ENCODE measurements at places on chromosomes 11 and 22.

- no peak for DNase-seq
Measured at GRCh38 chr11:126841999-126842398, 158.6 kb downstream of the KIRREL3 start.

DNA sequence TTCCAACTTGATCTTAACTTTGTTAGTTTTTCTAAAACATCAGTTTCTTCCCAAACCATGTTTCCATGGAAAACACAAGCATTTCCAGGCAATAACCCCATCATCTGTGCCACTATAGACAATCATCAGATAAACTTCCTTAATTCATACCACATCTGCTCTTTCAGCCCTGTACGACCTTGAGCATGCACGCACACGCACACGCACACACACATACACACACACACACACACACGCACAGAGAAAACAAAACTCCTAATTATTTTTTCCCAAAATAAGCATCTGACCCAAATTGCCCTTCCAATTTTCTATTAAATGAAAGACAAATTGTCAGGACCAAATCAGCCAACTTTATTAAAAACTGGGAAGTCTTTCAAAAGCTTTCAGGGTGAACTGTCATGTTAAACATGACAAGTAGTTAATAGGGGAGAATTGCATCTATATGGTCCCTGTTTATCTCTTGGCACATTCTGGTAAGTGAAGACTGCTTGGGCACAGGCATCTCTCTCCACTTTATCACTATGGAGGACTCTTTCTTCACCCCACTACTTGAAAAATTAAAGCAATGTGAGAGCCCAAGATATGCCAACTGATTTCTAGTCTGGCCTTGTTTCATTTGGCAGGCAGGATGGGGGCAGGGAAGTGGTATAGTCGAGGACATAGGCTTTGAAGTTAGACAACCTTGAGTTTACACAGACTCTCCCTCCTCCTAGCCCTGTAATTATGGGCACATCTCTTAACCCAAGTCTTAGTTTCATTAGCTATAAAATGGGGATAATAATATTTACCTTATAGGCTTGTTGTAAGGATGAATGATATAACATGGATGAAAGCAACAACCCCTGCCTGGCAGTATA lies 15.1 kb downstream of the ADM start:
- DNase-seq = no peak

DNA sequence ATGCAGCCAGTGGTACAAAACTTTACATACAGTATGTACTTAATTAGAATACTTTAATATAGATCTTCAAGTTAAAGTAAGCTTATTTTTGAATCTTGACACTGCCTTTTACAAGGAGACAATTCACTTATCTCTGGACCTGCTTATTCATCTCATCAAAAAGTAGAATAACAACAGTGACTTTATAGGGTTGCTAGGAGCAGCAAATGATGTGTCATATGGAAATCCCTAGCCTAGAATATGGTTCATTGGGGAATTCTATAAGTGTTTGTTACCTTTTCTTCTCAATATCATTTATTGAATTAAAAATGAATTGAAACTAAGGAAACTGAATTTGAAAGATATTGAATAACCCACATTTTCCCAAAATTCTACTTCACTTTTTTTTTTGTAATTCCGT lies 45.0 kb upstream of the FIBIN start:
- DNase-seq = no peak

DNA sequence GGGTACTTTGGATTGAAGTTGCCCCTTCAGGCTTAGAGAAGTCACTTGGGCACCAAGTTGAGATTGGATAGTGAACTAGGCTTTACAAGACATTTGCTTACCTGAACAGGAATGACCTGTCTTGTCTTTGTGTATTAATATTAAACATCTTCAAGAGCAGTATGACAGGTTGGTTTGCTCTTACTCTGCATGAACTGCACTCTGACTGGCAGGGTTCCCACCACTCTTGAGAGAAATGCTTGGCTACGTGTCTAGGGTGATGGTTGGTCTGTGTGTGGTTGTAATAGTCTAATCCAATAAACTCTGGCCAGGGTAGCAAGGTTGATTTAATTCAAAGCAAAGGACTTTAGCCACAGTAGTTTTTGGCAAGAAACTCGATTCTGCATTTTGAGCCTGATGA lies 20.1 kb upstream of the SPTBN2 start:
- DNase-seq = no peak

DNA sequence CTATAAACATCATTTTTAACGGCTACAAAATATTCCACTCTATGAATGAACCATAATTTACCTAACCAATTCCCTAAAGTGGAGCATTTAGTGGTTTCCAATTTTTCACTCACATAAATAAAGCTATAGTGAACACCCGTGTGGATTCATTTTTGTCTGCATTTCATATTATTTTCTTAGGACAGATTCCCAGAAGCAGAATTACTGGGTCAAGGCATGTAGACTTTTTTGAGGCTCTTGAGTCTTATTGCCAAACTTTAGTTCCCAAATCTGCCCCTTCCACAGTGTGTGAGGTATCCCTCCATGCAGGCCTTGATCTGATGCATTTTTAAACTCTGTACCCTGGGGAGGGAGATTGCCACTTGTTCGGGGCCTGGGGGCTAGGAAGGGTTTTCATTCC lies 198.2 kb downstream of the TENM4 start:
- no peak for DNase-seq

DNA sequence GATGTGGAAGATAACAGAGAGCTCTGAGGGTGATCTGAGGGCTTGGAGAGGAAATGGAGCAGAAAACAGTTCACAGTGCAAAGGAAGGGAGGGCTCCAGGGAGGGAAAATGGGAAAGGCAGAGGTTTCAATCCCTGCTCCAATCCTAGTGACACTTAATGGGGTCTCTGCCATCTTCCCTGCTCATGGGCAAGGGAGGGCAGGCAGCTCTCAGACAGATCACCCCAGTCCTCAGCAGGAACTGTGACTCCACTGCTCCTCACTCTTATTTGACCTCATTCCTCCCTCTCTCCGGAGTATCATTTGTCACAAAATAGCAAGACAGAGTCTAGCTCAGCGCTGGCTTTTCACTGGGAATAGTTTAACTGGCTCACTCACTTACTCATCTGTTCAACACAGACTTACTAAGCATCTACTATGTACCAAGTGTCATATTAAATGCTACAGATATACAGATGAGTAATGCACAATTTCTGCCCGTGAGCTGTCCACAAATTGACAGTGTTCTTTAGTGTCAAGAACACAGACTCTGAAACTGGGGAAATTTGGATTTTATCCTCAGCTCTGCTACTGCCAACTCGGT lies 817.4 kb downstream of the OPCML start:
- DNase-seq = no peak

- no peak for DNase-seq
Measured at GRCh38 chr11:88275636-88276035, 61.9 kb downstream of the CTSC start.

DNA sequence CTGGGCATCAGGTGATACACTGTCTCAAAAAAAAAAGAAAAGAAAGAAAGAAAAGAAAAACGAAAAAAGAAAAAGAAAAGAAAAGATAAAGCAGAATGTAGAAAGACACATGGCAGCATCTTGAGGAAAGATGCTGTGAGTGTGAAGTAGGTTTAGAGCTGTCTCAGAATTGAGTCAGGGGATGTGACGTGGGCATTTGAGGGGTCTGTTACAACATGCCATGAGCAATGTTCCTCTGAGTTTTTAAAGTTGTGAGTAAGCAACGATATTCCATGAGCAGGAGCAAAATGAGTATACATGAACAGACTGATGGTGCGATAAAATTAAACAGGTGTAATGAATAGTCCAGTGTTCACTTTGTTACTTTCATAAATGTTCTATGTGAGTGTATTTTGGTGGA lies 11.3 kb upstream of the QSER1 start:
- DNase-seq = no peak

DNA sequence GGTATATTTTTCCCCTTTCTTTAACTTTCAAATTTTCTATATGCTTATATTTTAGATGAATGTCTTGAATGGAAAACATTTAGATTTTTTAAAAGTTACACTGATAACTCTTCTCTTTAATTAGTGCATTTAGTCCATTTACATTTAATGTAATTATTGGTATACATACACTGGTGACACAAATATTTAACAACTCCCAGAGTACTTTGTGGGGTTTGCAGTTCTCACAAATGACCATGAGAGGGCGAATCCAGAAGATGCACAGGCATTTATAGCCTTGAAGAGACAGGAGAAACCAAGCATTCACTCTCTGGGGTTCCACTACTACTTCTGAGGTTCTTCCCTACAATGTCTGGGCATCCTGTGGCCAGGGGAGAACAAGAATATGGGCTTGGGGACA lies 125.1 kb downstream of the TIMP3 start:
- DNase-seq = no peak

GRCh38 chr11:64098318-64098831 lies 62.6 kb downstream of the FLRT1 start:
- no peak for DNase-seq

DNA sequence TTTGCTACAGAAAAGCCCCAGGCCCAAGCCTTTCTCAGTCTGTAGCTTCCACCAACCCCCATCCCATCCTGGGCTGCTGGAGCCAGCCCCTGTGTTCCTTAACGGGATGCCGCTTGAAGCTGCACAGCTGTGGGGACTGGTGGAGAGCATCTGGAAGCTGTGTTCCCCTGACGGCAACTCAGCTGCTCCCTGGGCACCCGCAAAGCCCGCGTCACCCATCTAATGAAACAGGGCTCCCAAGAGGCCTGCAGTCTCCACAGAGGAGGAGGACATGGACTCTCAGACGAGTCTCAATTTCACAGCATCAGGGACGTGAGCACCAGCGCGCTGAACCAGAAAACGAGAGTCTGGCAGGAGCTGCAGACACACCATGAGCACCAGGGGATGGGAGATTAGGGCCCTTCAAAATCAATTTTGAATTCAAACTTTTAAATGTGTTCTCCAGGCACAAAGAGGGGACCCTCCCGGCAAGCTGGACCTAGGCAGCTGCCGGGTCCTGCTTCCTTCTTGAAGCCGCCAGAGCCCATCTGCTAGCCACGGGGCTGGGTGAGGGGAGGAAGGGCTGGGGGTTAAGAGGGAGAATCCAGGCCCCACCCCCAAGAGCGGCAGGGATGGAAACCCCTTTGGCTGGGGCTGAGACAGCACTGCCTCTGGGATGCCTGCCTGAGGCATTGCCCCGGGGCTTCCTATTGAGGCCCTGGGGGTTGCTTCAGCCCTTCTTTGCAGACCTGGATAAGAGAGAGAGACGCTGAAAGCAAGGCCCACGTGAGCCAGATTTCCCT lies 21.0 kb downstream of the LMO1 start:
- no peak for DNase-seq

DNA sequence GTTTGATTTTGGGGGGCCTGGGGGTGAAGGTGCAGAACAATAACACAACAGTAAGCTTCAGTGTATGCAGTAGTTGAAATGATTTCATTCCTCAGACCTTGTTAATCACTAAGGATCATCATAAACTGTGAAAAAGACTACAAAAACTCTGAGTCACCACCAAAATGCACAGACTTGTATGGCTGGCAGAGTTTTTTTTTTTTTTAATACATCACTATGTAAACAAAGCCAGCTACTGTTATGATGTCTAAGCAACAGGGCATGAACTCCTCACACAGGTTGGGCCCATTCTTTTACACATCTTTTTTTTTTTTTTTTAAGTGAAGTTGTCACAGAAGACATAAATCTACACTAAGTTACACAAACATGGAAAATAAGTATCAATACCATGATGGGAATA lies 311.9 kb downstream of the GUCY1A2 start:
- no peak for DNase-seq

DNA sequence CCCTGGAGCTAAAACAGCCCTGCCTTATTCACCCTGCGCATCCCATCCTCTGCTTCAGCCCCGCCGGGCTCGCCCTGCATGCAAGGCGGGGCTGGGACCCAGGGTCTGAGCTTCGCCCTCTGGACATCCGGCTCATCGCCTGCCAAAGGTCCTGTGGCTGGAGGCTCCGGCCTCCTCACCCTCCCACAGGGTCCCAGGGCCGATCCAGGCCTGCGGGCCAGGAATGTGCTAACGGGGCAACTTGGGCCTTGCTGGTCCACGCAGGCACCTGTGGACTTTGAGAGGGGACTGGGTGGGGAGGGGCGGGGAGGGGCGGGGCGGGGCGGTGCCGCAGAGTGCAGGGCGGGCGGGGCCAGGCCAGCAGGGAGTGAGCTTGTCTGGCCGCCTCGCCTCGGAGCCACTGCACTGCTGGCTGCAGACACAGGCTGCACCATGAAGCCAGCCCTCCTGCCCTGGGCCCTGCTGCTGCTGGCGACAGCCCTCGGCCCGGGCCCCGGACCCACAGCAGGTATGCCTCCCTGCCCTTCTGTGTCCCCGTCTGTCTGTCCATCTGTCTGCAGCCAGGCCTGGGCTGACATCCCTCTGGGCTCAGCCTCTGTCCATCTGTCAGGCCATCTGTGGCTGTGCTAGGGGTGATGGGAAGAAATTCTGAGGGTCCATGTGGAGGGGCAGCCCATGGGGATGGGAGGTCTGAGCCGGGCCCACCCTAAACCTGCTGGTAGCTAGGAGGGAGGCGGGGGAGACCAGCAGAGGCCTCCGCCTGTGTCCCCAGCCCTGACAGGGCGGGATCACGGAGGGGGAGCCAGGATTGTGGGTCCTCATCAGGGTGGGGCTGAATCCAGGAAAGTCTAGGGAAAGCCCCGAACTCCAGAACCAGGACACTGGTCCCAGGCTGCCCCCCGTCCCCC lies at the start of gene SUSD2:
SUSD2 (plus strand) TSS at position 400 of the 908 bp plus-strand sequence; CDS start at position 433, 33 bp downstream.
- DNase-seq = no peak

DNA sequence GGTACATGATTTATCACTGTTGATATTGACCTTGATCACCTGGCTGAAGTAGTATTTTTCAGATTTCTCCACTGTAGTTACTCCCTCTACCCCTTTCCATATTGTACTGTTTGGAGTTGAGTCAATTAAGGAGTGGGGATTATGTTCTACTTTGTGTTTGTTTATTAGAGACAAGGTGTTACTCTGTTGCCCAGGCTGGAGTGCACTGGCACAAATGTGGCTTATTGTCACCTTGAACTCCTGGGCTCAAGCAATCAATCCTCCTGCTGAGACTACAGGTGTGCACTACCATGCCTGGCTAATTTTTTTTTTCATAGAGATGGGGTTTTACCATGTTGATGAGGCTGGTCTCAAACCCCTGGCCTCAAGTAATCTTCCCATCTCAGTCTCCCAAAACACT lies 85.3 kb upstream of the CCDC90B start:
- DNase-seq = no peak

- no peak for DNase-seq
Measured at GRCh38 chr22:19668748-19669147, 45.6 kb upstream of the SEPTIN5 start.

Data from T-cell (primary cell).